Endothelial cell of umbilical vein (primary cell): ENCODE measurements at places on chromosomes 1 and 21. TPM values are rescaled to one million over a fixed set of nuclear protein-coding genes. Genes with fewer than 3 reads are reported as not detected.

Gene DDX59
- 17.6 and 17.7 TPM in 2 replicates for total RNA-seq

Gene OPTC
- total RNA-seq: not detected in 2 replicates

Gene MAP3K7CL
- total RNA-seq: 8.1 and 10.9 TPM in 2 replicates

Gene PGLYRP3
- total RNA-seq: not detected in 2 replicates

Gene ZSCAN20
- total RNA-seq: 4.7 and 5.8 TPM in 2 replicates

Gene PRKAA2
- total RNA-seq: 0.78 and 1.2 TPM in 2 replicates

Gene RCSD1
- total RNA-seq: 0.28 and 1.00 TPM in 2 replicates

Gene DPH5
- total RNA-seq: 31.3 and 37.2 TPM in 2 replicates

Gene ANKRD35
- total RNA-seq: 0.14 and 0.20 TPM in 2 replicates

Gene PADI2
- total RNA-seq: not detected in 2 replicates

Gene HRNR
- total RNA-seq: not detected in 2 replicates

Gene CYP2J2
- 0.18 and 0.27 TPM in 2 replicates for total RNA-seq

Gene MGST3
- total RNA-seq: 164 and 196 TPM in 2 replicates

Gene TMCO2
- not detected in 2 replicates for total RNA-seq

Gene MMEL1
- total RNA-seq: 1.1 and 1.6 TPM in 2 replicates

Gene A3GALT2
- not detected in 2 replicates for total RNA-seq

Gene NLRP3
- total RNA-seq: 0.07 and 0.24 TPM in 2 replicates

Gene KCNJ9
- total RNA-seq: not detected in 2 replicates

Gene OR14A2
- total RNA-seq: not detected in 2 replicates

Gene DDR2
- 22.7 and 30.8 TPM in 2 replicates for total RNA-seq

Gene CLCA4
- total RNA-seq: not detected in 2 replicates

Gene SPATA21
- total RNA-seq: not detected in 2 replicates

Gene IL6R
- 3.3 and 4.8 TPM in 2 replicates for total RNA-seq

Gene CD1E
- not detected in 2 replicates for total RNA-seq

Gene PTGS2
- 21.6 and 24.1 TPM in 2 replicates for total RNA-seq

Gene E2F2
- 5.0 and 5.6 TPM in 2 replicates for total RNA-seq

Gene HSPA6
- total RNA-seq: 0.13 TPM in 1 of 2 replicates, not detected in the other

Gene PTCH2
- total RNA-seq: 1.8 and 1.9 TPM in 2 replicates

Gene UTS2
- total RNA-seq: not detected in 2 replicates

Gene CNN3
- 317 and 392 TPM in 2 replicates for total RNA-seq

Gene NCSTN
- total RNA-seq: 92.5 and 95.4 TPM in 2 replicates

Gene VANGL2
- not detected in 2 replicates for total RNA-seq

Gene FAM43B
- not detected in 2 replicates for total RNA-seq

Gene PYHIN1
- total RNA-seq: not detected in 2 replicates

Gene PFDN2
- total RNA-seq: 99.5 and 104 TPM in 2 replicates

Gene DRAXIN
- total RNA-seq: 2.6 and 3.2 TPM in 2 replicates

Gene ASCL5
- not detected in 2 replicates for total RNA-seq

Gene TRIM58
- total RNA-seq: not detected in 2 replicates

Gene HSD11B1
- total RNA-seq: not detected in 2 replicates

Gene NEK2
- 19.0 and 20.3 TPM in 2 replicates for total RNA-seq

Gene LYPD8
- not detected in 2 replicates for total RNA-seq

Gene SPATC1L
- total RNA-seq: 15.3 and 31.7 TPM in 2 replicates

Gene NFASC
- total RNA-seq: not detected in 2 replicates

Gene KRTAP19-3
- total RNA-seq: not detected in 2 replicates

Gene ARHGEF19
- 6.2 and 9.2 TPM in 2 replicates for total RNA-seq

Gene LRRC38
- not detected in 2 replicates for total RNA-seq
